ENCODE measurements at places on chromosomes 6 and 20. TPM values are rescaled to one million over a fixed set of nuclear protein-coding genes. Genes with fewer than 3 reads are reported as not detected.

Gene SERINC3
- 333 TPM for polyA plus RNA-seq

DNA sequence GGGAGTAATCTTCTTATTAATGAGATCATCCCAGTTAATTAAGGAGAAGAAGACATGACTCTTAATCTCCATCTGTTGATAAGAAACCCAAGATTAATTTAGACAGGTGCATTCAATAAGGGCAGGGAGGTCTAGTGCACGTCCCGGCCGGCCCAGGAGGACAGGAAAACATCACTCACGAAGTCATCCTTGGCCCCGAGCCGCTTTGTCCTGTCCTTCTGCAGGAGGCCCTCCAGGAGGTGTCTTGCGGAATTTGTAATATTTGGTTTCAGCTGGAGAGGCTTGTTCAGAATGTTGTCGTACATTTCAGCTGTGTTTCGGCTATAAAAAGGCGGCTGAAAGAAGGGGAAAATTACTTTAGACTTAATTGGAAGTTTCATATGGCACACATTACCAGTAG, 118.4 kb upstream of the SLC2A12 start:
- DNase-seq = no peak

DNA sequence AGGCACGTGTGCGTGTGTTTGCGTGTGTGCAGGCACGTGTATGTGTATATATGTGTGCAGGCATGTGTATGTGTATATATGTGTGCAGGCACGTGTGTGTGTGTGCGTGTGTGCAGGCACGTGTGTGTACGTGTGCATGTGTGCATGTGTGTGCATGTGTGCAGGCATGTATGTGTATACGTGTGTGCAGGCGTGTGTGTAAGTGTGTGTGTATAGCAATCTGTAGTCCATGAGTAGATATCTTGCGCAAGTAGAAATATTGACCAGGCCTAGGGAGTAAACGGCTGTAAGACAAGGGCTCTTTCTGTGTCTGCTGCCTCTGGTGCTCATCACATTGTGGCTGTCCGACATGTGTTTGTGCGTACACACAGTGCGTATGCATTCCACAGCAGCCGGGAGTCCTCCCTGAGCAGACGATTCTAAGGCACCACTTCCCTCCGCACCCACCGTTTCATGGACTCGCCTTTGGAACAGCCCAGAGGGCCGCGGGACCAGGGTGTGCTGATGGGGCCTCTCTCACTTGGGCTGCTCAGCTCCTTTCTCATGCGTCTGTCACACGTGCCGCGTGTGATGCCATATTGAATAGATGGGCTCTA, 167.6 kb downstream of the ERMARD start:
- DNase-seq = no peak

Gene SLC17A1
- polyA plus RNA-seq = not detected

GRCh38 chr6:7615611-7616383, 25.8 kb downstream of the SNRNP48 start:
- no peak for DNase-seq

GRCh38 chr6:7271205-7271534, 41.8 kb downstream of the SSR1 start:
- no peak for DNase-seq

Gene MYLK2
- polyA plus RNA-seq = 0.10 TPM

Gene HEY2
- not detected for polyA plus RNA-seq

DNA sequence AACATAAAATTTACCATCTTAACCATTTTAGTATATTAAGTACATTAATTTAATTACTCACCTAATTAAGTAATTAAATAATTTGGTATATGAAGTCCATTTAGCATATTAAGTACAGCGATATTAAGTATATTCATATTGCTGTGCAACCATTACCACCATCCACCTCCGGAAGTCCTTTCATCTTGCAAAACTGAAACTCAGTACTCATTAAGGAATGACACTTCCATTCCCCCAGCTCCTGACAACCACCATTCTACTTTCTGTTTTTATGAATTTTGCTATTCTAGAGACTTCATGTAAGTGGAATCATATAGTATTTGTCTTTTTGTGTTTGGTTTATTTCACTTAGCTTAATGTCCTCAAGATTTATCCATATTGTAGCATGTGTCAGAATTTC, 61.1 kb upstream of the GTSF1L start:
- no peak for DNase-seq

GRCh38 chr20:22795433-22795832, 211.1 kb upstream of the FOXA2 start:
- no peak for DNase-seq

Gene LINC00237
- polyA plus RNA-seq = not detected

Gene NOTCH4
- polyA plus RNA-seq = 0.40 TPM
